COR-L47 (cell line): ENCODE measurements at places on chromosomes 3 and 15.

DNA sequence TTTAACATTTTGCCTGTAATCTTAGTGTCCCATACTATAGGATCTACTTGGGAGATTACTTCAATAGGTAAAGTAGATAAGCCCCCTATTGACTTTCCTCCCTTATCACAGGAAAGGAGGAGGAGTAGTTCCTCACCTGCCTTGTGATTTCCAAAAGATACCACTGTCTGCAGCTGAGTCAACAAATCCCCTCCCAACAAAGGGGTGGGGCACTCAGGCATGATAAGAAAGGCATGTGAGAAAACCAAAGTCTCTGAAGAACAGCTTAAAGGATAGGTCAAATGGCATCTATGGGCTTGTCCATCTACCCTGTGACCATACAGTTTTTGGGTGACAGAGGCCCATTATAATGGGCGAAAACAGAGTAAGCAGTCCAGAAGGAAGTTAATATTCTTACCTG is 71.3 kb upstream of the WNT7A start:
- no peak for DNase-seq

- DNase-seq, result no peak
Observed at GRCh38 chr3:111548092-111548491, 6.1 kb downstream of the CD96 start.

GRCh38 chr15:61327019-61327631 is 98.0 kb upstream of the RORA start:
- peak; percentile 93 for DNase-seq

DNA sequence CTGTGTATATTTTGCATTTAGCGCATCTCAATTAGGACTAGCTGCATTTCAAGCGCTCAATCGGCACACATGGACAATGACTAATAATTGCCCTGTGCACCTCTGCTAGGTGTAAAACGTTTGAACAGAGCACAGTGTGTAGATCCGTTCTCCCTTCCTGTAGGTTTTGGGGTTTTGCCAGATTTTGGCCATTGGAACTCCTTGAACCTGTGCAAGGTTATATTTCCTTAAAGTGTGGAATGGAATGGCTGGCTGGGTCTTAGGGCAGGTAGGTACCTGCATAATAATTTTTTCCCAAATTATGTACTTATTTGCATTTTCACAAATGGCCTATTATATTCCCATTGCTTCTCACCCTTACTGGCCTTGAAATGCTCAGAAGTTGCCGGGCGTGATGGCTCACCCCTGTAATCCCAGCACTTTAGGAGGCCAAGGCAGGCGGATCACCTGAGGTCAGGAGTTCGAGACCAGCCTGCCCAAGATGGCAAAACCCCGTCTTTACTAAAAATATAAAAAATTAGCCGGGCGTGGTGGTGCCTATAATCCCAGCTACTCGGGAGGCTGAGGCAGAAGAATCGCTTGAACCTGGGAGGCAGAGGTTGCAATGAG is 777 bp downstream of the RNU5B-1 start:
- peak; percentile 80 for DNase-seq

GRCh38 chr3:23219117-23219516 is 16.0 kb downstream of the UBE2E2 start:
- no peak for DNase-seq

DNA sequence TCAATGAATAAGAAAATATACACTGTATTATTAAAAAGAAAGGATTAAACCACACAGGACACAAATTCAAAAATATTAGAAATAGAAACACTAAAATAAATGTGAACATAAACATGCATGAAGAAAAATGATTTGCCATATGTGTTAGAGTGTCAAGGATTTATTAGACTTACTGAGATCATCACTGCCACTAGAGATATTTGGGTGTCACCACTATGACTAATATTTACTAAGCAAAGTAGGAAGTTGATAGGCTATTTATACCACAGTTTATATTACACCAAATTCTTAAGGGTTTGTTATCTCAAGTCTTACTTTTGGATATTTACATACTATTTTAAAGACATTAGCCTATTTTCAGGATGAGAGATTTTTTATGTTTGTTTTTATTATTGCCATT is 575.0 kb upstream of the SGO1 start:
- DNase-seq, result no peak

GRCh38 chr3:12999147-13000140 is 73.8 kb downstream of the IQSEC1 start:
- no peak for DNase-seq

- DNase-seq, result no peak
Observed at GRCh38 chr15:33660151-33660550, 308.1 kb upstream of the CHRM5 start.

- DNase-seq, result peak; percentile 16
Observed at GRCh38 chr3:9897408-9898372, 5.0 kb upstream of the IL17RE start.

- DNase-seq, result peak; percentile 3
Observed at GRCh38 chr3:35965908-35966307, 326.6 kb downstream of the ARPP21 start.

GRCh38 chr15:76939715-76940114 is 8.2 kb downstream of the RCN2 start:
- no peak for DNase-seq

GRCh38 chr15:76941636-76942035 is 10.1 kb downstream of the RCN2 start:
- DNase-seq, result no peak
